ENCODE measurements at places on chromosomes 7 and 10.

- no peak for DNase-seq
Measured at GRCh38 chr10:107614939-107615685, 450.6 kb upstream of the SORCS1 start.

DNA sequence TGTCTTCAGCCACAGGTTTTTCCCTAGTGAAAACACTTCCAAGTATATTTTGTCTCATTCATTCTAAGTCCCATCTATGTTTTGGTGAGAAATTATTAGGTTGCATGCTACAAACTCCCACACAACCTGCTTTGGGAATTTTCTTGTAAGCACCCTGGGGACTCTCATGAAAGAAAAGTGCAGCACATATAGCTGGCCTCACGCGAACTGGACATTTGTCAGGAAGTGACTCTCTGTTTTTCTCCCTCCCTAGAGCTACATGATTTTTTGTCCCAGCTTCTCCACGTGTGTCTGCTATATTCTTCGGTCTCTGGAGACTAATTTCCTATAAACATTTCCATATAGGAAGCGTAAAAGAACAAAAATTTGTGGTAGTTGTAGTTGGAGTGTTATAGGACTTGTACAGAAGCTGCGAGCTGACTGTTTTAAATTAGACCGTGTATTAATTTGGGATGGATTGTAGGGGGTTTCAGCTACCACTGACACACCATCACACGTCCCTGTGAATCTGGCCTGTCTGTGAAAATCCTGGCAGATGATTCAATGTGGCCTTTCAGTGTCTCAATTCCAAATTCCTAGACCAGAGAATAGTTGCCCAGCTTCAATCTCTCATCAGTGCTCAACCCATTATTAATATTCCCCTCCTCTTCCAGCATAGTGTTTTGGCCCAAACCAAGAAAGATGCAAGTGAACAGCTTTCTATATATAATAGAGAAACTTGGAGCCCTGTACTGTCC is 40.2 kb downstream of the ARL4A start:
- no peak for DNase-seq

DNA sequence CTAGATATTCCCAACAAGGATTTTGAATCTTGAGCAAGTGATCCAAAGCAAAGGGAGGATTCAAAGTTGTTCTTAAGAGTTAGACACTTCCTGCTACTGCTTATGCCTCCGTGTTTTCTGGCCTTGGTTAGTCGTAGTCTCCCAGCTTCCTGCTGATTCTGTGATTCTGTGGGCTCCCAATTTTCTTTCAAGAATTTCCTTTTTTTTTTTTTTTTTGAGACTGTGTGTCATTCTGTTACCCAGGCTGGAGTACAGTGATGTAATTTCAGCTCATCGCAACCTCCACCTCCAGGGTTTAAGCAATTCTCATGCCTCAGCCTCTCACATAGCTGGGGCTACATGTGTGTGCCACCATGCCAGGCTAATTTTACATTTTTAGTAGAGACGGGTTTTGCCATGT is 4.4 kb upstream of the ITGB8 start:
- no peak for DNase-seq

DNA sequence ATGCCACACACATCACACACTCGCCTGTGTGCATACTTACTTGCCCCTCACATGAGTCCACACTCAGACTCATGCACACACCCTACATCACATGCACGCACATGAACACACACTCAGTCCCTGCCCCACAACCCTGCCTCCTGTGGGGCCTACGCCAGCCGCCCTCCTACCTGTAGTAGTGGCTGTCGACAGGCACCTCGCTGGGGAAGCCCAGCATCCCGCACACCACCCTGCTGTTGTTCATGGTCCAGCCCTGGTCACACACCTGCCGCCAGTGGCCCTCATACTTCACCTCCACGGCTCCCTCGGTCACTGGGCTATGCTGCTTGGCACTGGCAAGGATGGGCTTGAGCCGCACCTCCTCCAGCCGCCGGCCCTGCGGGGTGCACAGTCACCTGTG is 7.2 kb downstream of the LOXL4 start:
- DNase-seq, result no peak

DNA sequence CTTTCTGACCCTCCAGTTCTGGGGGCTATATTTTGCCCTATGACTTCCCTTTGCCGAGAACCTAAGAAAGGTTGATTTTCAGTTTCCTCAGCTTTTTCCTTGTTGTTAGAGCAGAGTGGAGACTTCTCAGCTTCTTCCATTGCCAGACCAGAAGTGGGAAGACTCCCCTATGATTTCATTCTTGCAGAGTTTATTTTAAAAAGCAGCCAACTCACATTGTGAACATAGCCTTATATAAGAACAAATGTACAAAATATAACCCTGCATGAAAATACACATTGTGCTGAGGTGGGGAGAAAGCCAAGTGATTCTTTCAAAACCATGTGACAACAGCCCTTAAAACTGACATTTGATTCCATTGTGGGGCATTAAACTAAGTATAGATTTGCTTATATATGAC is 33.8 kb upstream of the FZD8 start:
- no peak for DNase-seq

DNA sequence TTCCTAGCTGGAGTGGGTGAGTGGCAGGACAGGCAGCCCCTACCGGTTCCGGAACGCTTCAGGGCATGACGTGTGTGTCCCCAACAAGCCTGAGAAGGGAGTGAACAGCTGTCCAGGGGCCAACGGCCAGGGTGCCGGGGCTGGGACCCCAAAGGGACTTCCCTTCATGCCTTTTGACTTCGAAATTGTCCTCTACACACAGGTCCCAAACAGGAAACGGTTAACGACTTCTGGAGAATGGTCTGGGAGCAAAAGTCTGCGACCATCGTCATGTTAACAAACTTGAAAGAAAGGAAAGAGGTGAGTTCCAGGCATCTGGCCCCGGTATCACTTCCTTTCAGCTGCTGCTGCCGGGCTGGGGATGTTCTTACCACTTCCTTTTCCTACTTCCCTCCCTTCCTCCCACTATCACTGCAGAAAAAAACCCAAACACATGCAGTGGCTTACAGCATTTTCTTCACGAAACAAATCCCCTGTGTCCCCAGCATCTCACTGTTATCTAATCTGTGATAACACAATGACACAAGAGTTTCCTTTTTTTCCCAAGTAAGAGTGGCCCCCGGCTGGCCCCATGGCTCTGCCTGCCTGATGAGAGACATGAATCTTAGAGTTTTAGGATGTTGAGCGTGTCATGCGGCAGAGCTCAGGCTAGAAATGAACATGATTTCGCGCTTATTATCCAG is 63.2 kb downstream of the MKI67 start:
- DNase-seq, result peak; percentile 69

GRCh38 chr10:77163670-77164348 is 473.8 kb downstream of the KCNMA1 start:
- DNase-seq, result no peak

DNA sequence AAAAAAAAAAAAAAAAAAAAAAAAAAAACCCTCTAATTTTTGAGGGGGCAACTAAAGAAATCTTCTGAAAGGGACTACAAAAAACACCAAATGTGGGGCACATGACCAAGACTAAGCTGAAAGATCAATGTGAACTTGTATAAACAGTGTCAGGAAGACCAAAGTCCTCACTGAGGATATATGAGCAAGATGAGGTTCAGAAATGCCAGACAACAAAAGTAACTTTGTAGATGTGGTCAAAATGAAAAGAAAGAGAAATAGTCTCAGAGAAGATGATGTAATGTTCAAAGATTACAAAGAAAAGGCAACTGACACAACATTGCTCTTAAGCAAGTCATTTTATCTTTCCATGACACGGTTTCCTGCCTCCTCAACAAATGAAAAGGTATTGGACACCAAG is 48.7 kb upstream of the PTPRZ1 start:
- DNase-seq, result no peak

DNA sequence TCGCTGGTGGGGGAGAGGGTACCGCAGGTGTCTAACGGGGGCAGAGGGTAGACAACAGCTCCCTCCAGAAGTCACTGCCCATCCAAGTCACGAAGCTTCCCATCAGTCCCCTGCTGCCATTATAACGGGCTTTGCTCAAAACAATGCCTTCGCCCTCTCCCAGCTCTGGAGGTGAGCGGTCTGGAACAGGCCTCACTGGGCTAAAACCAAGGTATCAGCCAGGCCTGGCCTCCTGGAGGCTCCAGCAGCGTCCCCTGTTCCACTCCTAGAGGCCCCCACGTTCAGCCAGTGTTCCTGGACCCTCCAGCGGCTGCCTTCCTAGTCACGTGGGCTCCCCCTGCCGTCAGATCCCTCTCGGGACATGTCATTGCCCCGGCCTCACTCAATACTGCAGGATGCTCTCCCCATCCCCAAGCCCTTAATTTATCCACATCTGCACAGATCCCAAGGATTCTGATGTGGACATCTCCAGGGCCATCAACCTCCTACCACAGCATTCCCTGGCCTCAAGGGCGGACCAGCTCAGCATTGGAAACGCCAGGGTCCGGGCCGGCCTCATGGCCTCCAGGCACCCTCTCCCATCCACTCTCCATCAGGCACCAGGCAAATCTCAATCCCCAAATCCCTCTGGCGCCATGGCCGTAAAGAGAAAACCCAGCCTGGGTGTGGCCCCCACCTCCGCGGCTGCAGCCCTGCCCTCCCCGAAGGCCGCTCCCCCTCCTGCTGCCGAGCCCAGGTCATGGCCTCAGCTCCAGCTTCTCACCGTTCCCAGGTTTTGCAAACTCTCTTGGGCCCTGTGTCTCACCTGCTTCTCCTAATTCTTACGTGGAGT is 104.1 kb upstream of the FAM20C start:
- no peak for DNase-seq

- DNase-seq, result no peak
Measured at GRCh38 chr7:158268816-158269535, 318.6 kb downstream of the PTPRN2 start.

GRCh38 chr7:83807774-83808173 is 158.8 kb upstream of the SEMA3E start:
- DNase-seq, result no peak

GRCh38 chr7:2524808-2525657 is 5.5 kb downstream of the LFNG start:
- no peak for DNase-seq

Measured in T-cell (primary cell).